T-helper 2 cell treated with Interferon-gamma antibody and Interleukin-4, amounts not matched to agents 100 ng/mL and 5 ng/mL, for 36 hours (primary cell): ENCODE measurements at places on chromosomes 7 and 10. TPM values are rescaled to one million over a fixed set of nuclear protein-coding genes. Genes with fewer than 3 reads are reported as not detected.

Gene TCF7L2
- total RNA-seq = 0.30 and 0.39 TPM in 2 replicates

Gene ITPRID1
- total RNA-seq = not detected in 2 replicates

Gene MALSU1
- 56.3 and 61.4 TPM in 2 replicates for total RNA-seq

Gene ZPBP
- not detected in 2 replicates for total RNA-seq

Gene CALCR
- total RNA-seq = not detected in 2 replicates

Gene LRRC17
- total RNA-seq = 0.16 and 0.18 TPM in 2 replicates

Gene MAGI2
- 0.05 TPM in 1 of 2 replicates, not detected in the other for total RNA-seq

Gene ADRA2A
- not detected in 2 replicates for total RNA-seq
